ENCODE measurements at places on chromosomes 4 and X.

DNA sequence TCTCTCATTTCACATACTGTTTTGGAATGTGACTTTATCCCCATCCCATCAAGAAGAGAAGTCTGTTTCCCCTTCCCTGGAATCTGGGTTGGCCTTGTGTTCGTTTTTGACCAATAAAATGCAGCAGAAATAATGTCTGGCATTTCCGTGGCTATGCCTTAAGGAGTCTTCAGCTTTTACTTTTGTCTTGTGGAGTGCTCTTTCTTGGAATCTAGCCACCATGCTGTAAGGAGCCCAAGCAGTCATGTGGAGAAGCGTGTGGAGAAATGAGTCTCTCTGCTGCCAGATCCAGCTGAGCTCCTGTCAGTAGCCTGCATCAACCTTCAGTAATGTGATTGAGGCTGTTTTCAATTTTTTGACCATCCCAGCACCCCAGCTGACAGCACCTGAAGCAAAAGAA is 84.4 kb upstream of the ARMCX2 start:
- DNase-seq, result no peak

DNA sequence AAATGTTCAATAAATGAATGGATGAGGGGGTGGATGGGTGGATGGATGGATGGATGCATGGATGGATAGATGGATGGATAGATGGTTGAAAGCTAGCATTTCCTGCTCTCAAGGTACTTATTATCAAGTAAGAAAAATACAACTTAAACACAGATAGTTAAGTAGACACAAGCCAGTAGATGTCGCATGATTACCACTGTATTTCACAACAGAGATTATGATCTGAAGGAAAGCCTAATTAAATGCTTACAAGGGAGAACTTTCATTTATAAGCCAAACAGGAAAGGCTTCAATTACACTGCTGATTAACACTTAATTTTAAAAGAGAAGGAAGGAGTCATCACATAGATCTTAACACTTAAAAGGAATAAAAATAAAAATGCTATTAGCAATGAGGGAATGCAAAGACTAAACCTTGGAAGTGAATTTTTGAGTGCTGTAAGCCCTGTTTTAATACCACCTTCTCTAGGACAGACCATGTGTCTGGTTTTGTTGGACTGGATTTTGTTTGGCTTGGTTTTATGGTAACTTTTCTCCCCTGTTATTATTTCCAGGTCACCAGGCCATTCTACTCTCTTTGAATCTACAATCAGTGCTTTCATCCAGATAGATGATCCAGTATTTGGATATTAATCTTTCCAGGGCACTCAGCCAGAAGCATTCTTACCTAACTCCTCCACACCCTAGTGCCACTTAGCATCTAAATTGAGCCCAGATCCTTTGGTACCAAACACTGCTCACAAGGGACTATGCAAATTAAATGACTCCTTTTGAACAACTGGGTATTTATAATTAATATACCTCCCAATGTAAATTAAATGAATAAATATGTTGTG is 75.5 kb upstream of the SLC39A8 start:
- peak; percentile 34 for DNase-seq

DNA sequence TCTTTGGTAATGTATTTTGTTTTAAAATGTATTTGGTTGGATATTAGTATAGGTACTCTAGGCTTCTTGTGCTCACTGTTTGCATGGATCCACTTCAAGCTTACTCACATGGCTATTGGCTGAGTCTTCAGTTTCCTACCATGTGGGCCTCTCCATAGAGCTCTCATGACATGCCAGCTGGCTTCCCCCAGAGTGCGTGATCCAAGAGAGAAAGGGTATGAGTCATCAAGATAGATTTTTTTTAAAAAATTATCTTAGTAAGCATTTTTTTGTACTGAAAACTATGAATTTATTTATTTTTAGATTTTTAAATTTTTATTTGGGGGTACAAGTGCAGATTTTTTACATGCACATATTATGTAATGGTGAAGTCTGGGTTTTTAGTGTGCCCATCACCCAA is 219.1 kb upstream of the AMOT start:
- no peak for DNase-seq

- no peak for DNase-seq
Observed at GRCh38 chr4:78137532-78137931, 80.4 kb downstream of the FRAS1 start.

GRCh38 chrX:24253030-24253429 is 60.8 kb downstream of the SUPT20HL2 start:
- no peak for DNase-seq

DNA sequence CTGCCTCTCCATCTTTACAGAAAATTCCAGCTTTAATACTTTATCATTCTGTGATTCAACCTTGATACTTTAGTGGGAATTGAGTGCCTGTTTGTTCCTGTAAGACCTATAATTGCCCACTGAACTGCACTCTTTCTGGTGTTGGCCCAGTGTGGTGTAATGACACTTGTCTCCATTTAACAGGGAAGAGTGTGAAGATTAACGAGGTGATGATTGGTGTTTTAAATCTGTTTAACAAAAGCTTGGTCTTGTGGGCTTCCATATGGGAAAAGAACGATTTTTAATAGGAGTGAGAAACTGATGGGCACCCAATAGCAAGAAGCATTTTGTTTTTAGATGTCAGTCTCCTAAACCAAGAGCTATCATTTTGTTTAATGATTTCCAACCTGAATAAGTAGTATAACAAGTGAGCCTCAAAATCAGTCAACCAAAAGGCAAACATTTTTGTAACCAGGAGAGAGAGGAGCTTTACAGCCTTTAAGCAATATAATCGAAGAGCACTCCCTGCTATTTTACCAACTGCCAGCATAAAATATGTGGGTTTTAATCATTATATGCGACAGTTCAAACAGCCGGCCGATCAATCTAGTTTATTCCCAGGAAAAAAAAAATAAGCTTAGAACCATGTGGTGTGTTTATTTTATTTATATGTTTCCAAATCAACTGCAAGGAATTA is 50.2 kb downstream of the SUPT20HL1 start:
- no peak for DNase-seq

GRCh38 chr4:166324321-166324720 is 451.3 kb downstream of the TLL1 start:
- DNase-seq, result peak; percentile 43

GRCh38 chr4:147985376-147985775 is 253.5 kb downstream of the ARHGAP10 start:
- no peak for DNase-seq

DNA sequence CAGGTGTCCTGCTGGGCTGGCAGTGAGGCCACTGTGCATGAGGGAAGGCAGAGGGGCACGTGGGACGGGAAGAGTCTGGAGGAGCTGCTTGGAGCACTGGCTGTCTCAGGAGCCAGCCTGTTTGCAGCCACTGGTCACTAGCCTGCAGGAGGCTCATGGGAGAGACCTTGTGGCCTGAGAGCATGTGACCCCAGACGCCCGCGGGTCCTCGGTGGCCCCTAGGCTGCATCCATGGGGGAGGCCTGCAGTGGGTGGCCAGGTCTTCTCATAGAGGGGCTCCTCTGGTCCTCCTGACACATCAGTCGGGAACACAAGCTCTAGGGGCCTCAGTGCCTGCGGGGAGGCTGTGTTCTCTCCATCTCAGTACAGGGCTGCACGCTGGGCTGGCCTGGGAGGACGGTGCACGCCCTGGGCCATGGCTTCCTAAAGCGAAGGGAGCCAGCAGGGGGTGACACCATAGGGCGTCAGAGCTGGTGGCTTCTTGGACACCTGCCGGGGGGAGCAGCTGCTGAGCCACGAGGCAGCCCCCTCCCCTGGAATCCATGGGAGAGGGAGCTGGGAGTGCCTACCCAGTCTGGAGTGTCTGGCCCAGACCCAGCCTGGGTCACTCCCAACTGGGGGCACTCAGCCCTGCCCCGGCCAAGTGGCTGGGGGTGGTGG is 12.3 kb downstream of the NAT8L start:
- DNase-seq, result peak; percentile 46

GRCh38 chr4:165724786-165725185 is 148.3 kb upstream of the TLL1 start:
- no peak for DNase-seq

- DNase-seq, result no peak
Observed at GRCh38 chr4:38939165-38939564, 71.6 kb downstream of the FAM114A1 start.

GRCh38 chrX:1244164-1245076 is 24.2 kb upstream of the CSF2RA start:
- peak; percentile 75 for DNase-seq

DNA sequence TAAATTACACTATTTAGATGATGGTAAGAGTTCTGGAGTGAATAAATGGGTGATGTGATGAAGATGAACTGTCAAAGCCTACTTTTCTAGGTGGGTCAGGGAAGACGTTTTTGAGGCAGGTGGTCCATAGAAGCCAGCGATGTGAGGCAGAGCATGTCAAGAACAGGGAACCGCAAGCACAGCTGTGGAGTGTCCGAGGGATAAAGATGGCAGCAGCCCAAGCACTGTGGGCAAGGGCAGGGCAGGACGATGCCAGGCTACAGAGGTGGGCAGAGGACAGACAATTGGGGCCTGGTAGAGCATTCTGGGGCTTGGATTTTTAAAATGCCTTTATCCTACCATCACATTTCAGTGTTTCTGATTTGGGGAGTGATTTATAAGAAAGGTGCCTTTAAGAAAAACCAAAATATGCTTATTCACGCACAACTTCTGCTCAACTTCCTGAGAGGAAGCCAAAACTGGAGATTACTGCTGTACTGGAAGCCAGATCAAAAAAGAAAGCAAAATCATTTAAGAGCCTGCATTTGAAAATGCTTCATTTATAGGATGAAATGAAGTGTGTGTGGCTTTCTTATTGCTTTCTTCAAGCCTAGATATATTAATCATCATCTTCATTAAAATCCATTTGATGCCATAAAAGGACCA is 119.0 kb upstream of the WDR17 start:
- DNase-seq, result no peak

GRCh38 chr4:15718465-15718864 is 15.6 kb downstream of the BST1 start:
- DNase-seq, result no peak

DNA sequence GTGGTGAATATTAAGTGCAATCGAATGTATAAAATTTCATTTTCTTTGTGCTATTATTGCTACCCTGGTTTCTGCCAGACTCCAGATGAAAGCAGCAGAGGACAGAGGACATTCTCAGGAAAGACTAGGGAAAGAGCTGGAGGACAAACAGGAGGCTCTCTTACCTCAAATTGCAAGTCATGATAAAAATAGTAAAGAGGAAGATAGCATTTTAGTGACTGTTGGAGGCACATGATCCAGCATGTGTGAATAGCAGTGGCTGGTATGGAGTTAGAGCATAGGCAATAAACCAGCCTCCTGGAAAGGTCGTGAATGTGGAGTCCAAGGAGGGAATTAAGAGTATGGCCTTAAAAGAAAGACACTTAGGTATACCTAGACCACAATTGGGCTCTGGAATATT is 1040.0 kb downstream of the STPG2 start:
- no peak for DNase-seq

DNA sequence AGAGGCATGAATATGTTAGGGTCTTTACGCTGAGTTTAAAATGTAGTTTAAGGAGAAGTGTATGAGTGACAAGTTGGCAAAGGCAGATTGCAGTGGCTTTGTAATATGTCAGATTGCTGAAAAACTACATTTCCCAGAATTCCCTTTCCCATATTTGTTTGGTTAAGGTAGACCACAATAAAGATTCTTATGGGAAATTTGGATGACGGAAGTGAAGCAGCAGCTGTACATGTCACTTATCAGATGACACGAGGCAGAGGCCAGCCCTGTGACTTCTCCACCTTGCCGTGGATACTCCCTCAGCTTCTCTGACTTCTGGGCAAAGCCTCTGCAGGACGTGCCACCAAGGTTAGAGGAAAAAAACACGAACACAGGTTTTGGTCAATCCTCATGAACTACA is 229.7 kb upstream of the DKK2 start:
- no peak for DNase-seq

DNA sequence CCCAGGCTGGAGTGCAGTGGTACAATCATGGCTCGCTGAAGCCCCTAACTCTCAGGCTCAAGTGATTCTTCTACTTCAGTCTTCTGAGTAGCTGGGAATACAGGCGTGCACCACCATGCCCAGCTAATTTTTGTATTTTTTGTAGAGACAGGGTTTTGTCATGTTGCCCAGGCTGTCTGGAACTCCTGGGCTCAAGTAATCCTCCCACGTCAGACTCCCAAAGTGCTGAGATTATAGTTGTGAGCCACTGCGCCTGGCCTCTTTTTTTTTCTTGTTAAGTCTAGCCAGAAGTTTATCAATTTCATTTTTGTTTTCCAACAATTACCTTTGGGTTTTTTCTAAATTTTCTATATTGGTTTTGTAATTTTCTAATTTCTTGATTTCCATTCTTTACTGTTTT is 100.6 kb downstream of the GC start:
- DNase-seq, result no peak

DNA sequence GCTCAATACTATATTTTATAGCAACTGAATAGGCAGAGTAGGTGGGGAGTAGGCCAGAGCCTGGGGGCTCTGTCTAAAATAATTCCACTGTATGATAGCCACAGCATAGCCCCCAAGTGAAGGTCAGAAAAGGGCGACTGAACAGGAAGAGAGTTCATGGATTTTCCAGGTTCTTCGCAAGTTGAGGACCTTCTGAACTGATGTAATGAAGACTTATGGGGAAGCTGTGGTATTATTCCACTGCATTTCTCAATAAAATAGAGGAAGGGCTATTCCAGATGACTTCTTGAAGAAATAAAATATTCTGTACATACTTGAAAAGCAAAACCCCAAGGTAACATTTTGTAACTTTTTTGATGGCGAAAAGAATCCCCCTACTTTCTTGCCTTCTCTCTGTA is 231.4 kb upstream of the GPC4 start:
- no peak for DNase-seq

DNA sequence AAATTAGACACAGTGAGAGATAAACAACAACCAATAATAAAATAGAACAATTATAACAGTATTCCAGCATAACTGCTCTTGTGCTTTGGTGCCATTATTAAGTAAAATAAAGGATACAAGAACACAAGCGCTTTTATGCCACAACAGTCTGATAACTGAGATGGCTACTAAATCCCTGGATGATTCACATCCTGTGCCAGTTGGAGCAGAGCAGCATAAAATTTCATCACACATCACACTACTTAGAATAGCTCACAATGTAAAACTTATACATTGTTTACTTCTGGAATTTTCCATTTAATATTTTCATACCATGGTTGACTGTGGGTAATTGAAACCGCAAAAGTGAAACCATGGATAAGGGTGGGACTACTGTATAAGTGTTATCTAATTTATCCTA is 399.9 kb upstream of the CNKSR2 start:
- no peak for DNase-seq

- DNase-seq, result no peak
Observed at GRCh38 chr4:52299120-52299519, 248.0 kb downstream of the SPATA18 start.

- DNase-seq, result no peak
Observed at GRCh38 chrX:103562801-103563200, 22.5 kb upstream of the TCEAL4 start.

DNA sequence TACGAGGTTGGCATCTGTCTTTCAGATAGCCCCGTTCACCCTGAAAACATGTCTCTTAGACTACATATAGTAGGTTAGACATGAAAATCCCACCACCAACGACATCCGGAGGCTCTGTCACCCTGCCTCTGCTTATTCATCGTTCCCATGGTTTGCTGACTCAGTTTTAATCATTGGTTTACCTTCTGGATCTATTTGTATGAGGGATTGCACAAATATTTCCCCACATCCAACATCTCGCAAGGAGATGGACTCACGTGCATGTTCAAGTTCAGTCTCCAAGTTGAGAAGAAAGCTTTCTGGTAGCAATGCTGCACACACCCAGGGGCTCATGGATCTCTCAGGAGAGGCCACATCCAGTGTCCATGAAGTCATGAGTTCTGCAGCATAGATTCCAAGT is 10.8 kb downstream of the CETN2 start:
- DNase-seq, result no peak

Data from D341Med (cell line).